Psoas muscle (tissue), 8 donors: ENCODE measurements at places on chromosomes 16 and 17. TPM values are rescaled to one million over a fixed set of nuclear protein-coding genes. Genes with fewer than 3 reads are reported as not detected.

DNA sequence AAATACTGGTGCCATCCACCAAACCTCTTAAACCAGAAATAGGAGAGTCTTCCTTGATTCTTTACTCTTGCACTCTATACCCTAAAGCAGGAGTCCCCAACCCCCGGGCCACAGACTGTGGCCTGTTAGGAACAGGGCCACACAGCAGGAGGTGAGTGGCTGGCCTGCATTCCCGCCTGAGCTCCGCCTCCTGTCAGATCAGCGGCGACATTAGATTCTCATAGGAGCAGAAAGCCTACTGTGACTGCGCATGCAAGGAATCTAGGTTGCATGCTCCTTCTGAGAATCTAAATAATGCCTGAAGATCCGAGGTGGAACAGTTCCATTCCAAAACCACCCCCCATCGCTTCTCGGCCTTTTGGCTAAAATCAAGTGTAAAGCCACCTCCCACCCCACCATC is 30.3 kb upstream of the SRCIN1 start:
- no peak for DNase-seq

GRCh38 chr17:13387952-13388351 is 213.8 kb downstream of the HS3ST3A1 start:
- no peak for DNase-seq

The MYH1 gene
- 61.5 TPM for polyA plus RNA-seq

- DNase-seq, result no peak
Measured at GRCh38 chr16:12535535-12536411, 267.9 kb downstream of the CPPED1 start.

DNA sequence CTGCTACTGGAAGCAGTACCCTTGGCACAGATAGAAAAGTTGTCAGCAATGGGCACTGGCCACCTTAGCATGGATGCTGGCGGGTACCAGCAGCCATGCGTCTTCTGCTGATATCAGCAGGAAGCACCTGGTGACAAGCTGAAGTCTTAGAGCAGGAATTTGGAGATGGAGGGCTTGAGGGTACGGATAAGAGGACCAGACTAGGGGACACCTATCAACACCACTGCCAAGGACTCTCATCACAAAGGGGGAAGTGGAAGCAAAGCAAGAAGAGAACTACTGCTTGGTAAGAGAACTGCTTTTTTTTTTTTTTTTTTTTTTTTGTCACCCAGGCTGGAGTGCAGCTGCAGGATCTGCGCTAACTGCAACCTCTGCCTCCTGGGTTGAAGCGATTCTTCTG is 35.4 kb upstream of the LYRM9 start:
- no peak for DNase-seq

The GPR142 gene
- not detected for polyA plus RNA-seq

The CD300A gene
- 0.38 TPM for polyA plus RNA-seq

DNA sequence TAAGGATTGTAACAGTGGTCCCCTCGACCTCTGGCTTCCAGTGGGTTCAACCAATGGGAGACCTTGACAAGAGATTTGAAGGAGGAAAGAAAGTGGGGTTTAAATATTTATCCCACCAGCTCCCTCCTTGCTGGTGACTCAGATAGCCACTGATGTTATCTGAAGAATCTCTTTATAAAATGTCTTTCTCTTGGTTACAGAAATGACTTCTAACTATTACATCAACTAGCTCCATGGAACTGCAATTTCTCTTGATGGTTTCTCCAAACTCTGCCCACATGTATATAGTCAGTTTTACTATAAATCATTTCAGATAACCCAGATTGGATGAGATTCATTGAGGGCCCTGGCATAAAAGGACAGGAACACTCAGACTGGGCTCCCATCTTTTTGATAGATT is 920.2 kb upstream of the SOX9 start:
- DNase-seq, result no peak

GRCh38 chr16:23999663-24000062 is 163.9 kb downstream of the PRKCB start:
- no peak for DNase-seq
